ENCODE measurements at places on chromosomes 6 and 20.

DNA sequence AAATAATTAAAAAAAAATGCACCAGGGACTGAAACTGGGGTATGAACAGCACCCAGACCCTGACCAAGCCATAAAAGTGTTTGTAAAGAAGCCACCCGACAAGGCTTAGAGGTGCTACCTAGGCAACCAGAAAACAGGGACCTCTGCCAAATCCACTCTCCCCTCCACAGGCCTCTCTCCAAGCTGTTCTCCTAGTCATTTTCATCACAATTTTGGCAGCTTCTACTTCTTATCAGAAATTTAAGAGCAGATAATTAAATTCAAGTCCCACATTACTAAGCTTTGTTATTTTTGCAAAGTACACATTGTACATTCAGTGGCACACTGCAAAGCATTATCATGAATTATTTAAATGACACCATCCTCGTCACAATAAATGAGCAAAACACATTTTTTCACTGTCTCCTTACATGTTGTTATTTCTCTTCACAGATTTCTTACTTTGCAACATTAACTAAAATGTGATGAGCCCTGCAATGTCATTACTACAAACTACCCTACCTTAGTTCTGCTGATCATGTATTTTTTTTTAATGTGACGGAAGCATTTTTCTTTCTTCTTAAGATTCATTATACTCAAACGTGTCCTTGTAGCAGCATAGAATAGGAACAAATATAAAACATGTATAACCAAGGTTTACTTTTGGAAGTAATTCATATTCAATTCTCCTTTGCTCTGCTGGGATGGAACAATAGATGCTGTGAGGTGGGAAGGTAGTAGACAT, 38.1 kb downstream of the ECT2L start:
- DNase-seq = no peak

- DNase-seq = no peak
These were observed 3.8 kb upstream of the CHRNA4 start for GRCh38 chr20:63364801-63365585.

- DNase-seq = no peak
These were observed 10.4 kb downstream of the IGF2R start for GRCh38 chr6:159979136-159979874.

GRCh38 chr6:110404607-110405006, 10.8 kb downstream of the DDO start:
- DNase-seq = no peak

GRCh38 chr6:35687658-35688604, 784 bp downstream of the FKBP5 start:
- DNase-seq = peak; percentile 19

- no peak for DNase-seq
These were observed 95.9 kb downstream of the SMOC2 start for GRCh38 chr6:168536665-168537539.

DNA sequence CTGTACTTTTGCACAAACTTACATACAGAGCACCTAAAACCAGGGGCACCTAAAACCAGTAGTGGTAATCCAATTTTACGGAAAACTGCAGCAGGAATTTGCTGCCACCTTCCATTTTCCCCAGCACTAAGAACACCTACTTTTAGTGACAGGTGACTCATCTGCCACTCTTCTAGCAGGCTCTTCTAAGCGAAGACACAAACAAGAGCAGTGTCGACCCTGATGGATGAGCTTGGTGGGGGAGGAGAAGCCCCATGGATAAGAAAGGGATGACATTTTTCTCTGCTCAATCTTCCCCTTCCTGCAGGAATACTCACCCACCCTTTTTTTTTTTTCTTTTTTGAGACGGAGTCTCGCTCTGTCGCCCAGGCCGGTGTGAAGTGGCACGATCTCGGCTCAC, 116.9 kb downstream of the GMPR start:
- no peak for DNase-seq

GRCh38 chr20:34544109-34544796, 14.3 kb upstream of the MAP1LC3A start:
- DNase-seq = no peak

Measured in stimulated activated CD8-positive, alpha-beta memory T cell treated with anti-CD3 and anti-CD28 coated beads, Interleukin-15, amount 100 ng/mL, for 24 hours (primary cell).